NCI-H1436 (cell line): ENCODE measurements at places on chromosomes 5 and 9.

GRCh38 chr5:81631124-81631523 lies 119.8 kb downstream of the SSBP2 start:
- no peak for DNase-seq

GRCh38 chr9:95382433-95382832 lies 64.9 kb upstream of the FANCC start:
- DNase-seq, result no peak

GRCh38 chr9:137606734-137607138 lies 1.2 kb downstream of the ARRDC1 start:
- DNase-seq, result no peak

- no peak for DNase-seq
Observed at GRCh38 chr5:150632305-150633160, 7.9 kb upstream of the SYNPO start.

GRCh38 chr5:94285984-94286383 lies 332.4 kb downstream of the KIAA0825 start:
- DNase-seq, result no peak

GRCh38 chr9:34717996-34718614 lies 8.2 kb upstream of the CCL21 start:
- DNase-seq, result no peak

GRCh38 chr5:102223542-102224477 lies 72.3 kb downstream of the SLCO4C1 start:
- DNase-seq, result peak; percentile 36

DNA sequence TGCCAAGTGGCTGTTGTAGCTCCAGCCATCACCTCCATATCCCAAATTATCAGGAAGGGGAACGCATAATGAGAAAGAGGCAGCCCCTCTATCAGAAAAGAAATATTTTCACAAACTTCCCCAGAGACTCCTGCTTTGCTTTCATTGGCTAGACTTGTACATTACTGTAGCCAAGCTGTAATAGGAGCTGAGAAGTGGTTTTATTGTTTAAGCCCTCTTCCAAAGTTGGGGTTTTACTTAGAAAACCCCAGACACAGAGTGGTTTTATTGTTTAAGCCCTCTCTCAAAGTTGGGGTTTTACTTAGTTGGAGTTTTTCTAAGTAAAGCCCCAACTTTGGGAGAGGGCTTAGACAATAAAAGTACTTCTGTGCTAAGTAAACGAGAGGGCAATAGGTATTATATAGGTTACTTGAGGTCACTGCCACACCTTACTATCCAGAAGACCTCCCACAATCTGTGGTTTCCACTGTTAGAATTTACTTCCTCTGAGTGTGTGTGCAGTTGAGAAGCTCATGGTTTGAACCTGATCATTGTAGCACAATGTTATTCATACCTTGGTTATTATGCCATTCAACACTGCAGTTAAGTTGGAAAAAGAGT lies 215.7 kb upstream of the OTULINL start:
- no peak for DNase-seq

- no peak for DNase-seq
Observed at GRCh38 chr9:135051316-135052038, 36.0 kb upstream of the OLFM1 start.

GRCh38 chr5:111972080-111972479 lies 215.1 kb upstream of the NREP start:
- no peak for DNase-seq

DNA sequence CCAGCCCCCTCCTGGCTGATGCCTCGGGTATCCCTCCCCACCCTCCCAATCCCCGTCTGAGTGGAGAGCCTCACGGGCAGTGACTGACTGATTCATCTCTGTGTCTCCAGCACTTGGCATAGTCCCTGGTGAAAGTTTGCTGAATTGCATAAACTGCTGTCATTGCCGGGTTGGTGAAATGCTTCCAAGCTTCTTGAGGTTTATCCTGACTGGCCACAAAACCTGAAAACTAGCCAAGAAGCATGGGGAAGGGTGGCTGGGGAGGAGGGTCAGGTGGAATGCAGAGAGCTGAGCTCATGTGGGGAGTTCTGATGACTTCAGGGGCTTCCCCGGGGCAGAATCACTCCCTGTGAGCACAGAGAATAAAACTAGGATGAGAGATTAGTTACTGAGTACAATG lies 56.9 kb upstream of the GGTA1 start:
- no peak for DNase-seq

DNA sequence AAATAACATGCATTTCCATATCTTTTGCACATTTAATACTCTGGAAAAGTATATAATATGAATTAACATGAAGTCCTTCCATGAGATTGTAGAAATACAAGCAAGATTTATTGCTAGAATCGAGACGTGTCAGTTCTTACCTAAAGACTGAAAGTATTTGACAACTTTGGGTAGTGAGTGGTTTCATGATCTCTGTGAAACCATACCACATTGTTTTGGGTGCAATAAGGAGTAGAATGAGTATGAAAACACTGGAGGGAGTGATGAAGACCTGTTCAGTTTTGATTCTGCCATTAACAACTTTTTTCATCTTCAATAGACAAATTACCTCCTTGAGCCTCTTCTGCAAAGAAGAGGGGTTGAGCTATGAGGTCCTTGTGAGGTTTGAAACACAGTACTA lies 133.7 kb downstream of the NUDT12 start:
- no peak for DNase-seq

DNA sequence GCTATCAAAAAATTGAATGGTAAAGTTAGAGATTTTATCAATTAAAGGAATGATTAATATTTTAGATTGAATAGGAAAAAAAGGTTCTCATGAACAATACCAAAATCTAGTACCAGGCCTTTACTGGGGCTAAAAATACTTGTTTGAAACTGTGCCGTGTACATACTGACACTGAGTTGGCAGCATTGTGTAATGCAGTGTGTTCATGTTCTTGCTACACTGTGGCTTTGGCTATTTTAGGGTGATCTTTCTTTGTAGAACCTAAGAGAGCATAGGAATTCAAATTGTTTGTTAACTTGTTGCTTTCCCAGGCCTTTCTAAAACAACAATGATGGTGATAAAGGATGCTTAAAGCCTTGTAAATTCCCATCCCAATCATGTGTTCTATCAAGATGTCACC lies 80.9 kb downstream of the KIF4B start:
- DNase-seq, result no peak

GRCh38 chr5:33688526-33688925 lies 203.3 kb downstream of the ADAMTS12 start:
- no peak for DNase-seq

GRCh38 chr9:10230512-10230911 lies 382.3 kb downstream of the PTPRD start:
- DNase-seq, result no peak

- DNase-seq, result no peak
Observed at GRCh38 chr5:54845567-54845941, 139.8 kb downstream of the ESM1 start.

DNA sequence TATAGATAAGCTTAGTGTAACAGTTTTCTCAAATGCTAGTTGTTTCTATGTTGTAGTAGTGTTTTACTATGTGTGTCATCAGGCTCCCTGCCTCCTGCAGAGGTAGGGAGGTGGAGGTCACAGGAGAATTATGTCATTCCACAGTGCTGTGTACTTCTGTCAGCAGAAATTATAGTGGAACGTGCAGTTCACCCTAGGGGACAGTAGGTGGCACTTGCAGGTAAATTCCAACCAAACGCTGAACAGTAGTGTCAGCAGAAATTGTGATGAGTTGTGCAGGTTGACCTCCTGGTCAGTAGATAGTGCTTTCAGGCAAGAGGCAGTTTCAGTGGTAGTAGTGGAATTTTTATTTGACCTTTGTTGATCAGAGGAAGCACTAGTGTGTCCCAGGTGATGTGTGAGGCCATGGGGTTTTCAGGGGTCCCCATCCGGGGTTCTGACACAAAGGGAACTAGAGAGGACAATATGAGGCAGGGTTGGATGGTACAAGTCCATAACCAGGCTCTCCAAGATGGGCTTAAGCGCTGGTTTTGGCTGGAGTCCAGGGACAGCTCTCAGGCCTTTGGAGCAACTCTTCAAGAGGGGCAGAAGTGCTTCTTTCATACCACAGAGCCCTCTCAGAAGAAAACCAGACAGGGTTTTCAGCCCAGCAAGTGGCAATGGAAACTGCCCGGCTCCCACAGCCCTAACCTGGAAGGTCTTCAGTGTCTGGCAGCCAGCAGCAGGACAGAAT lies 402.9 kb downstream of the CYLC2 start:
- peak; percentile 33 for DNase-seq

DNA sequence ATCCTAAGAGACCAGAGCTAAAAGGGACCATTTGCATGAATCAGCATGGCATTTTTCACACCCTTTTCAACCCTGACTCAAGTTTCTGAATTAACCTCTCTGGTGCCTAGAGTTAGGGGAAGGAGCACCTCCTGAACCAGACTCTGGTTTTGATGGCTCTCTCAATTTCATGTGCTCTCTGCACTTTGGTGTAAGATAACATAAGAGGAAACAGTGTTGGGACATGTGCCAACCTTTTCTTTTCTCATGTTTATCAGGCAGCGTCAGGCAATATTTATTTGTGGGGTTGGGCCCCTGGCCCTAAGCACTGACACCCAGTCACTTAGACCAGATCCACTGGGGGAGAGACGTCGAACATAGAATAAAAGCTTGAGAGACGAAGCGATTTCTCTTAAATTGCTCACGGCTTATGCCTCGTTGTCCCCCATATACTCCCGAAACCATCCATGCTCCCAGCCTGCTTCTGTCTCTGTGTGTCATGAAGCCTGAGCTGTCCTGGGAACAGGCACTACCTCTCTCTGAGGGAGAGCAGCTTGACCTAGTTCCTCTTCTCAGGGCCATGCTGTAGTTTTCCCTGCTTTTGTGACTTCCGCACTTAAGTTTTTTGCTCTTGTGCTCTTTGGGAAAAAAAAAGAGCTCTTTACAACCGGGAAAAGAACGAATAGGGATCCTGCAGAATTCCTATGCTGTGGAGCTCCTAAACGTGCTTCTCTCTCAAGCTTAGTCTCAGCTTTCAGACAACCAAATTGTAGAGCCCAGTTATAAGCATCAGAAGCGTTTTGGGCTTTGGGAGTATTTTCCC lies 195.7 kb downstream of the NR3C1 start:
- no peak for DNase-seq

DNA sequence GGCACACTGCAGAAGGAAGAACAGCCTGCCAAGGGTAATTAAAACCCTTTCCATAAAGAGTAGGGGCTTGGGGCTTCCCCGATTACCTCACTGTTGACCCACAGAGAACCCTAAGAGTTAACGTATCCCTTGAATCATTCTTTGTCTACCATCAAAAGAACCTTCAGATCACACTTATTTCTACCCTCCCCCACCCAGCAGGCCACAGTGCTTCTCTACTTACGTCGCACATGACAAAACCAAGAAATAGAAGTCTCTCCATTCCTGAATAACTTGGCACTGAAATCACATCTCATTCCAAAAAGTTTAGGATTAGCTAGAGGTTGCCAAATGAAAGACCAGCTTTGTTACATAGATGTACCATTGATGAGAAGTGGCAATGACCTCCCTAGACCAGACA lies 268.7 kb upstream of the GAS1 start:
- DNase-seq, result no peak

DNA sequence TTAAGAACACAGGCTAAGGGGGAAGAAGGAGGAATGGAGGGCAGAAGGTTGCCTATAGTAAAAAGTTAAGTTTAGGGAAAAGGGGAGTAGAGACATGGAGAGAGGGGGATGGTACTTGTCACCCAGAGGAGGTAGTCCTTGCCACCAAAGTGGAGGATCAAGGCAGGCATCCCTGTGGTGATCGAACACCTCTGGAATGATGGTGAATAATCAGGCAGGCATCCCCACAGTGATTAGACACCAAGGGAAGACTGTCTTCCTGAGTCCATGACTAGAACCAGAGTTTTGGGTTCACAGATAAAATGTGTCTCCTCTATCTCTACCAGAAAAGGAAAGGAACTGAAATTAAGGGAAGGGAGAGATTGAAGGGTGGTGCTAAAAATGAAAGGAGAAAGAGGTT lies 19.2 kb upstream of the HMGCS1 start:
- no peak for DNase-seq

- DNase-seq, result no peak
Observed at GRCh38 chr9:98168941-98169488, 23.4 kb downstream of the CORO2A start.

GRCh38 chr9:3508521-3509291 lies 17.1 kb downstream of the RFX3 start:
- peak; percentile 72 for DNase-seq

GRCh38 chr5:103436656-103437055 lies 125.9 kb downstream of the NUDT12 start:
- no peak for DNase-seq

- DNase-seq, result no peak
Observed at GRCh38 chr5:92371171-92371888, 988.2 kb upstream of the ARRDC3 start.

DNA sequence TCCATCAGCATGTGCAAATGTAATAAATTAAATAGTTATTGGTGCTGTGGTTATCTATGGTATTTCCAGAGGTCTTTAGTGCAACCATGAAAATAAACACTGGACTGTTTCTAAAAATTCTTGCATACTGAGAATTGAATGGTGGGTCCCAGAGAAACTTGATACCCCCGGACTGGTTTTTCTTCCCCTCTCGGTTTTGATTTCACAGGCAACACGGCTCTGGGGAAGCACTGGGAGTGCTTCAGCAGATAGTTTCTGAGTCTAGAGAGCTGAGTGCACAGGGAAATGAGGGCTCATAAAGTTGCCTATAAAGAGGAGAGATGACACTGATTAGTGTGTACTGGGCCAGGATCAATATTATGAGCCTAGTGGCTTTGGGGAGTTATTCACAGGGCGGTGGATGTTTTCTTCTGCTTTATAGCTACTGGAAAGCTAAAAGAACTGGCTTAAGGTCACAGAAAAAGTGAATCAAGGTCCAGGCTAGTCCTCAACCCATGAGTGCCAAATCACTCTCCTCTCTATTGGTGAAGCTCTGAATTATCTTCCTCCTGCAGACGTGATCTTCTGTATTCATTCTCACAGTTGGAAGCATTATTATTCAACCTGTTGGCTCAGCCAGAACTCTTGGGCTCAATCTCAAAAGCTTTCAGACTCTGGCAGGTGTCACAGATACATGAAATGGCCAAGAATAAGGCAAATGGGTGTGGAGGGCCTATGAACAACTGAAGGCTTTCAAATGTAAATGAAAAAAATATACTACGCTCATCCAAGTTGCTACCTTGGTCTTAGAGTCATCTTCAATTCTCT lies 170.2 kb upstream of the HMHB1 start:
- DNase-seq, result no peak

DNA sequence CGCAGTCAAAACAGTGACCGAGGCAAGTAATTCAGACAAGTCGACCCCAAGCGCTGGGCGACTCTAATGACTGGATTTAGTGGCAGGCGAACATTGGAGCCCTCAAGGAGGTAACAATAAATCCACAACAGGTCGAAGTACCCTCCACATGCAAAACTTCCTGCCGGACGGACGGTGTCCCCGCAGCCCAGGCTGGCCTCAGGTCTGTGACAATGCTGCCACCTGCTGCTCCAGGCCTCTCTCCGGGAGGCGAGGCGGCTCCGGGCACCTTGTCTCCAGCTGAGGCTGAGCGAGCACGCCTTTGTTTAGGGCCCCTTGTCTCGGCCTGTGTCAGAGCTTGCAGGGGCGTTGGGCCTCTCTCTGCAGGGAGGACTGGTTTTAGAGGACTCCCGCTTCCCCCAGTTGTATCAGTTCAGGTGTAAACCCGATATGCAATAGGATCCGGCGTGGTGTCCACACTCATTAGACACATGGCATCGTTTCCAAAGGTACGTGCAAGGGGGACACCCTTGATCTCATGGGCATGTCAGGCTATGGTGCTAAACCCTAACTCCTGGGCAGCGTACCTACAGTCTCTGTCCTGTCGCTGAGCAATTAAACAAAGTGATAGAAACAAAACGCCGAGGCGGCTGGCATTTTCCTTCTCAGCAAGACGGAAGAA lies 628.0 kb upstream of the ADAMTS16 start:
- DNase-seq, result no peak
